CD4-positive, alpha-beta T cell treated with Interleukin-21 for 1 hour (primary cell): ENCODE measurements at places on chromosomes 5 and 9.

DNA sequence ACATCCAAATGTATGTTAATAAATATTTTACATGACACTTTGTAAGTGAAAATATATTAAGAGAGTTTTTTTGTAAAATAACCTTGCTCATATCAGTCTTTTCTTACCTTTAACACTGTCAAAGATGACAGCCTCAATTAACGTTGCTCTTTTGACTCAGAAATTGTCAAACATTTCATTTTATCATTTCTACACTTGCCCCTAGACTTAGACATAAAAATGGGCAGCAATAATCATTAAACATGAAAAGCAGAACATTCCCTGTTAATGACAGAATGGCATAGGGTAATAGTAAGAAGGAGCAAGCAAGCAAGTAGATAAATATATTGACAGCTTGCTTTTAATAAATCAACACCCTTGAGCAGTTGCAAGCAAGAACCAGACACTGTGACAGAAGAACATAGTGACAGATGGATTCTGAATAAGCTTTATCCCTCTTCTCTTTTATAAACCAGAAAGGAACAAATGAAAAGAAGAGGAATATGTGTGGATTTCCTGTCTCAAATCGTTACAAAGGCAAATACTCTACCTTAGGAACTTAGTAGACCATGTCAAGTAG lies 796.0 kb upstream of the CHD1 start:
- DNase-seq: no peak

GRCh38 chr5:7078901-7079300 lies 317.0 kb upstream of the ADCY2 start:
- no peak for DNase-seq

GRCh38 chr5:177023303-177023664 lies 788 bp downstream of the ZNF346 start:
- peak; percentile 6 for DNase-seq

DNA sequence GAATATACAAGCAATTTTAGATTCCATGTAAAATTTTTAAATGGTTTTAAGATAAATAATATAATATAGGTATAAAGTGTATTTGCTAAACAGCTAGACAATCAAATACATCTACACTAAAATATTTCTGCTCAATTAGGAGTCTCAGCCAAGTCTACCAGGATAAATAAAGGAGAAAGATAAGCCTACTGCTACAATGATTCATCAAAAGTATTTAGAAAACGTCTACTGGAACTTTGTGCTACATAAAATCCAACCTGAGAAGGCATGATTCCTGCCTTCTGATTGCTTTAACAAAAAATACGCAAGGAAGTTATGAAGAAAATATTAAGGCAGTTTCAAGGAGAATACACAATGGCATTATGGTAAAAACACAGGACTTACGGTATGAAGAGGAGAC lies 570.6 kb downstream of the EFNA5 start:
- DNase-seq: no peak

DNA sequence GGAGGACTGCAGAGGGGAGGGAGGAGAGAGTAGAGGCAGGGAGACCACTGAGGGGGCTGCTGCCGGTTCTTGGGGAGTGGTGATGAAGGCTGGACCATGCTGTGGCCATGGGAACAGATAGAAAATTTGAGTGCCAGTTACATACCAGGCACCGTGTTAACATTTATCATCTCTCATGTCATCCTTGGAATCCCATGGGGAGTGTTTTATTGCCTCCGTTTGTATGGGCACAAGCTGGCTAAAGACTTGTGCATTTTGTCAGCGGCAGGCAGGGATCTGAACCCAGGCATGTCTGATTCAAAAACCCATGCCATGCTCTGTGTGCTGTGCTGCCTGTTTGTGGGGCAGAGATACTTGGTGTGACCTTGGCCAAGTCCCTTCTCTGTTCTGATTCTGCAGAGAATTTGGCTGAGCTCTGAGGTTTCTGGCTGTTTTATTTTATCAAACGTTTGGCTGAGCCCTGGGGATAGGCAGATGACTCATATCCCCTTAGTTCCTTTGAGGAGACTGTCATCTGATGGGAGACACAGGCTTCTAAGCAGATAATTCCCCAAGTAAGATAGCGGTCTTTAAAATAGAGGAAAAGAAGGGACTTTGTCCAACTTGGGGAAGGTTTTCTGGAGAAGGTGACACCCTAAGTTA lies 22.2 kb downstream of the COL27A1 start:
- DNase-seq: no peak

- no peak for DNase-seq
Observed at GRCh38 chr9:81557452-81558090, 131.8 kb downstream of the TLE1 start.

DNA sequence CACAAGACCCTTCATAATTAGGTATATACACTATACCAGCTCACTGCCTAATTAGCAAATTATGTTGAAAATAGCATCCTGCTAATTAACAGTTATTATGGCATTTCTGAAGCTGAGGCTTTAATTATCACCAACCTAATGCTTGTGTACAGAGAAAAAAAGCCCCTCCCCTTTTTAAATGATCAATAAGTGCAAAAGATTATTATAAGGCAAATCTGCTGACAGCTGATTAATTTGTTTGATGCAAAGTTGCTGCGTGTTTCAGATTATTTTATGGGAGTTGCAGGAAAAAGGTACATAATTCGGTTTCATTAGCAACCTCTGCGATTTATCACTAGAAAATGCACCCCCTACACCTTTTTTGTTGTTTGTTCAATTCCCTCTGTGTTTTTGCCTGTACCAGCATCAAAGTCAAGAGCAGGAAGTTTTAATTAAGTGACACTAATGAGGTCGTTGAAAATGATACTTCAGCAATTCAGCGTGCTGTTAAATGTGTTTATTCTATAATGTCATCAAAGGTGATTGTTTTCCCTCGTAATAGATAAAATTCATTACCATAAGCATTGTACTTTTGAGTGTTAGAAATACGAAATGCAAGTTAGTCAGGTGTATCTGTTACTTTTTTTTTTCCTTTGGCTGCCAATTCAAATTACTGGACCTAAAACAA lies 170.0 kb downstream of the EBF1 start:
- DNase-seq: no peak

GRCh38 chr5:160036243-160036642 lies 27.3 kb downstream of the TTC1 start:
- no peak for DNase-seq

DNA sequence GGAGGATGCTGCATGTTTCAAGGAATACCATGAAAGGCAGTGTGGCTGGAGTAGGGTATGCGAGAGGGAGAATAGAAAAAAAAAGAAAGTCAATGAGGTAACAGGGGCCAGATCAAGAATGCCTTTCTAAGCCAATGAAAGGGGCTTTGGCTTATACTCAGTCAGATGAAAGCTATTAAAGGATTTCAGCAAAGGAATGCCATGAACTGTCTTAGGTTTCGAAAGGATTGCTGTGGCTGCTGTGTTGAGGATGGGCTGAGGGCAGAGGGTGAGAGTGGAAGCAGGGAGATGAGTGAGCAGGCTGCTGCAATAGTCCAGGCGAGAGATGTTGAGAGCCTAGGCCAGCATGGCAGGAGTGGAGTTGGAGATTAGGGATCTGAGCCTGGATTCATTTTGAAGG lies 135.4 kb upstream of the CKMT2 start:
- no peak for DNase-seq

DNA sequence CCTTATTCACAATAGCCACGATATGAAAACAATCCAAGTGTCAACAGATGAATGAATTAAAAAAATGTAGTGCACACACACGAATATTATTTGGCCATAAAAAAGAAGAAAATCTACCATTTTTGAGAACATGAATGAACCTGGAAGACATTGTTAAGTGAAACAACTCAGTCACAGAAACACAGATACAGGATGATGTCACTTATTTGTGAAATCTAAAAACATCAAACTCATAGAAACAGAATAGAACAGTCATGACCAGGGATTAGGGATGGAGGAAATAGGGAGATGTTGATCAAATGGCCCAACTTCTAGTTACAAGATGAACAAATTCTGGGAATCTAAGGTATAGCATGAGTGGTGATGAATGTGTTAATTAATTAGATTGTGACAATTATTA lies 72.3 kb downstream of the MACIR start:
- DNase-seq: no peak

DNA sequence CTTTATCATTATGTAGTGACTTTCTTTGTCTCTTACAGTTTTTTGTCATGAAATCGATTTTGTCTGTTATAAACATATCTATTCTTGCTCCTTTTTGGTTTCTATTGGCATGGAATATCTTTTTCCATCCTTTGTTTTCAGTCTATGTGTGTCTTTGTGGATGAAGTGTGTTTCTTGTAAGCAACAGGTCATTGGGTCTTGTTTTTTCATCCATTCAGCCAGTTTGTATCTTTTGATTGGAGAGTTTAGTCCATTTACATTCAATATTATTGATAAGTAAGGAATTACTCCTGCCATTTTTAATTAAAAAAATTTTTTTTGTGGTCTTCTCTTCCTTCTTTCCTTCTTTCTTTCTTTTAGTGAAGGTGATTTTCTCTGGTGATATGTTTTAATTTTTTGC lies 194.1 kb downstream of the GDNF start:
- DNase-seq: no peak

GRCh38 chr5:140857987-140858240 lies 2.2 kb downstream of the PCDHA10 start:
- DNase-seq: no peak

GRCh38 chr9:30015073-30015472 lies 2369.4 kb upstream of the ACO1 start:
- no peak for DNase-seq

DNA sequence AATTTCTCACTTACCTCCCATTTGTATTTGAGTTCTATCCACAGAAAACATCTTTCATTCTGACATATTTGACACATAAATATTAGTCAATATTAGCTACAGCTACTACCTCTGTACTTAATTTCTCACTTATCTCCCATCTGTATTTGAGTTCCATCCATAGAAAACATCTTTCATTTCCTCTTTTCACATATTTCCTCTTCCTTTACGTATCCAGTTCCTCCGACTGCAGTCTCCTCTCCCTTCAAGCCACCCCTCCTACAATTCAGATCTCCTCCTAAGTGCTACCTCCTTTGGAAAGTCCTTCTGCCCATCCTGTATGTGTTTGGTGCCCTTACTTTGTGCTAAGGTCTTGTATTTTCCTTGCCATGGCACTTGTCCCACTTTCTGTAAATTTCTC lies 1.6 kb downstream of the SREK1IP1 start:
- DNase-seq: no peak

- no peak for DNase-seq
Observed at GRCh38 chr5:176781638-176782570, 28.5 kb upstream of the UNC5A start.
